ENCODE measurements at places on chromosomes 3 and 15.

DNA sequence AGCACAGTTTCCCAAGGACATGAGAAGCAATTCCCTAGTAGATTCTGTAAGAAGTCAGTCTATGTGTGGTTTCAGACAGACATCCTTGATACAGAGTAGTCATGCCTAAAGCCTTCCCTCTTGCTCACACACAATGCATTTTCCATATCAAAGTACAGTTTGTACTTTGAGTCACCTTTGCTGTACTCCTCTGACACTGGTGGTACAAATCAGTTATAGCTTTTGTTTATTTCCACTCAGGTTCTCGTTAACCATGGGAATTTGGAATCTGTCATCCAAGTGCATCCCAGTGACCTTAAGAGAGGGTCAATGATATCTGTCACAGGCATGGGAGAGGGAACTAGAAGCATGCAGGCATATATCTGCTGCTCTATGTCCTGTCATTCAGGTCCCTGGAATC is 3.6 kb upstream of the GNB4 start:
- no peak for DNase-seq

- DNase-seq: no peak
Observed at GRCh38 chr15:25057574-25057973, 102.8 kb downstream of the SNRPN start.

GRCh38 chr3:120907659-120908029 is 361 bp upstream of the STXBP5L start:
- DNase-seq: no peak

DNA sequence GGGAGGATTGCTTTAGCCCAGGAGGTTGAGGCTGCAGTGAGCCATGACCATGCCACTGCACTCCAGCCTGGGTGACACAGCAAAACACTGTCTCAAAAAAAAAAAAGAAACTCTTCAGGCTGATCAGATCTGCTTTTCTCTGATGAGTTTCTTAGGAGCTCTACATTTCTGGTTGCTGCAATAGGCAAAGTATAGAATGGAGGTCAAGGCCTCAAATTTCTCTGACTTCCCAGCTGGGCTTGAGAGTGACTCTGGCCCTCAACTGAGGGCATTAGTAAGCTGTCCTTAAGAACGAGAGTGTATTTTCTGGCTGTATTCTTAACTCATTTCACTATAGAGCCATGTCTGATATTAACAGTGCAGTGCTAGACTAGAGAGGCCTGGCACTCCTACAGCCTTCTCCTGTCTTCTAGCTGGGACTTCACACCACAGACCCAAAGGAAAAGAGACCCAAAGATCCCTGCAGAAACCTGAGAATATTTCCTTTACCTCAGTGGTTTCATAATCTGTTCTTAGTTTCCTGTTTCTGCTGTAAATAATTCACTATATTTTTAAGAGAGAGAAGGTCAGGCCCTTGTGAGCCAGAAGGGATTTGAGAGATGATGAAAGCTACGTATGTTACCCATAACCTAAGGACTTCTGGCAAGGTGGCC is 2.0 kb upstream of the NR1I2 start:
- DNase-seq: peak; percentile 44

- no peak for DNase-seq
Observed at GRCh38 chr15:47517737-47518136, 199.6 kb upstream of the SEMA6D start.

DNA sequence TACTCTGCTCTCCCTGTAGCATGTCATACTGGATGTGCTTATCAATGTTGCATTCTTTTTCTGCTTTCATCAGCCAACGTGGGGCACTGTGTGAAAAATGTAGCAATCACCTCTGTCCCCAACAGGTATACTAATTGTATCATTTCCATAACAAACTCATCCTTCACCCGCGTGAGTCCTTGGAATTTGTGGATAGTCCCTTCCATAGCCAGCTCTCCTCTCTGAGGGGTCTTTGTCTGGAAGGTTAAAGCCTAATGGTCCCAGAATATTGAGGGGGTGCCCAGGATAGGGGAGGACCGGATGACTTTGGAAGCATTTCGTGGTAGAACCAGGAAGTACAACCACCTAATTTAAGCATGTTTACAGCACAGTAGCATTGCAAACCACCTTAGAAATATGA is 124.6 kb downstream of the FOXB1 start:
- no peak for DNase-seq

DNA sequence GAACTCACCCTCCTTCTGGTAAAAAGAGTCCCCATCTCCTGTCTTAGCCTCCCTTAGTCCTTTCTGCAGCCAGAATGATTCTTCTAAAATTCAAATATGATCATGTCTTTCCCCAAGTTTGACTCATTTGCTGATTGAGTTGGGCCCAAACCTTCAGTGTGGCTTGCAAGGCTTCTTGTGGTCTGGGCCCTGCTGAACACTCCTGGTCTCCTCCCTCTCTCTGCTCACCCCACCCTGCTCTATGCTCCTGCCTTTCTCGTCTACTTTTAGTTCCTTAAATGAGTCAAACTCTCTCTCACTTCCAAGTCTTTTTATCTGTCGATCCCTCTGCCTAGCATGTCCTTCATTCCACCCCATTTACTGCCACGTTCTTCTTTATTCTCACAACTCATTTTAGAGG is 72.6 kb downstream of the CCR1 start:
- DNase-seq: peak; percentile 9
